ENCODE measurements at places on chromosomes 16 and 17.

- peak; percentile 39 for DNase-seq
Observed at GRCh38 chr16:1770328-1771187, 785 bp downstream of the NME3 start.

DNA sequence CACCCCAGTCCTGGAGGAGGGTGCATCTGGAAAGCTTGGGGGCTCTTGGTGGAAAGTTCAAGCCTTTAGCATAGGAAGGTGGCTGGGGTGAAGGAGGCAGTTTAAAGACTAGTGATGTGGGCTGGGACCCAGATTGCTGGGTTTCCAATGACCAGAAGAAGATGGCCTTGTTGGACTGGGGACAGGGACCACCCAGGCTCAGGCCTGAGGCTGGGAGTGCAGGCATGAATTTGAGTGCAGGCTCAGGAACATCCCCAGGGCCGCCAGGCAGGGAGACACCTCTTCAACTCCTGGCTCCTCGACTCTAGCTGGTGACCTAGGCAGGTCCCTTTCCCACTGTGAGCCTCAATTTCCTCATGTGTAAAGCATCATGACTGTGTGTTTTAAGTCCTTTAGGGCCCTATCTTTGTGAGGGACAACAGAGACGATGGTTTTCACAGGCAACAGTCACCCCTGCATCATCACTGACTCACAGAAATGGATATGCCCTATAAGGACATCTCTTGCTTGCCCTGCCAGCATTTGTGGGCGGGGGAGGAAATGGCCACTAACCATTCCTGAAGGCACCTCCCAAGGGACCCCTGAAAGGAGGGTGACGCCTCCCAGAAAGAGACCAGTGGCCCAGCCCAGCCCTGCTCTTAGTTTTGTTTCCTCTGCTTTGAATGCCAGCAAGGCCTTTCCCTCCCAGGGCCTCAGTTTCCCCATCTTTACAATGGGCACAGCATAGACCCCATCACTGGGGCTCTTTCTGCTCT is 11.1 kb downstream of the NLRC5 start:
- no peak for DNase-seq

DNA sequence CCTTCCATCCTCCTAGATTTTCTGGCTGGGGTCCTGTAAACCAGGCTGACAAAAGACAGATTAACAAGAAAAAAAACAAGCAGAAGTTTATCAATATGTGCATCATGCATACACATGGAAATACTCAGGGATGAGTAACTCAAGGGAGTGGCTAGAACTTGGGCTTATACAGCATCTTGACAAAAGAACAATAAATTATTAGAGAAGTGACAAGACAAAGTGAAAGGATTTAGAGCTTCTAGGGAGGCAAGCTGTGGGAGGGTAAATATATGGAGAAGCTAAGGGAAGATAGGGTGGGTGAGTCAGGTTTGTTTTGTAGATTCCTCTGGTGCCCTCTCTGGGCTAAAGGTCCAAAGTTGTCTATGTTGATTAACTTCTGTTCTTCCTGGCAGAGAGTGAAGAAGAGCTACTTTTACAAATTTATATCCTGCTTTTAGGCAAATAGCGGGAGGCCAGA is 48.0 kb upstream of the NDRG4 start:
- peak; percentile 47 for DNase-seq

GRCh38 chr16:3580686-3581085 is 3.5 kb upstream of the NLRC3 start:
- DNase-seq = no peak

DNA sequence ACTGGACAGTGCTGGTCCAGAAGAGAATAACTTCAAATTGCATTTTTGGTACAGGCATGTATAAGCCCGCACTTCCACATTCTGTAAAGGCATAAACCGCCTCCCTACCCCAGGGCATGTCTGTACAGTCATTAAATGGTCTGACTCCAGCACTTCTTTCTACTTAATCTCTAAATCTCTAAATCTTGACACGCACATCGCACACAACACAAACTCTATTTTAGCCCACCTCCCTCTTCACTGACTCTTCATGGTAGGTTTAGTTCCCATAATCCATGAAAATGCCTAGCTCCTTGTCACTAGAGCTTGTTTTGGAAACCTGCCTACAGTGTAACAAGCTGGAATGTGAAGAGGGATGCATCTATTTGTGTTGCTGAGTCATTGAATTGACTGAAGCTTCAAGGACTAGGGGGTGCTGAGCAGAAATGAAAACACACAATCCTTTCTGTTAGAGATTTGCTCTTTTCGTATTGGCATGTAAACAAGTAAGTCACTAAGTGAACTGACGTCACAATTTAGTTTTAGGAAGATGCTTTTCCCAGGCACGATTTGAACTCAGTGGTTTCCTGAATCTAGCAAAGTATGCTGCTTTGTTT is 1.6 kb upstream of the DUSP14 start:
- peak; percentile 84 for DNase-seq

GRCh38 chr17:73549841-73550430 is 94.3 kb downstream of the SDK2 start:
- no peak for DNase-seq

- DNase-seq = no peak
Observed at GRCh38 chr17:2893422-2893914, 97.2 kb downstream of the RAP1GAP2 start.

DNA sequence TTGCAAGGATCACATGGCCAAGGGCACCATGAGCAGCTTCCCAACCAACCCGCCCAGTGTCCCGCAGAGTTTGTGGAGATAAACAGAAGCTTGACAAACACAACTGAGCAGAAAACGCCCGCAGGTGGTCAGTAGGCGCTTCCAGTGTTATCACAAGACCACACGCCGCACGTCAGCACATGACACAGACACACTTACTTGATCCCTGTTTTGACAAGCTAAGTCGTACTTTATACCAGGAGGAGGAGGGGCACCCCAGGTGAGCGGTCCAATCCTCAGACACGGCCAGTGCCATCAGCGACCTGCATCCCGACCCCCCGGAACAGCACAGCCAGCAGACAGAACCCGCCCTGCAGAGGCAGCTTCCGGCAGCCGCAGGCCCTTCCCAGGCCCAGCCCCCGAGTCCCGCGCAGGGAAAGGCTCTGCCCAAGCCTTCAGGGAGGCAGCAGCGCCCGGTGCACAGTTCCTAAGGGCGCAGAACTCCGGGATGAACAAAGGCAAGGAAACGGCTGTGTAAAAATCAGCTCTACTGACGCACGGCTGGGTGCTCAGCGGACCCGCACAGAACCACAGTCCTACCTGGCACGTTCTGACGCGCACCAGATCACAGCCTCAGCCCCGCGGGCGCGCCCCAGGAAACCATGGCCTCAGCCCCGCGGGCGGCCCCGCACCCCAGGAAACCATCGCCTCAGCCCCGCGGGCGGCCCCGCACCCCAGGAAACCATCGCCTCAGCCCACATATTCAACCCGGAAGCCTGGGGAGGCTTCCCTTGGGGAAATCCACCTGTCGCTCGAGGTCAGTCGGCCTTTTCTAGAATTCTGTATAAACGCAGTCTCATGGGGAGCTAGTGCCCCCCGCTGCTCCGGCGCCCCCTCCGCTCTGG is 27.8 kb downstream of the AXIN1 start:
- DNase-seq = peak; percentile 3

DNA sequence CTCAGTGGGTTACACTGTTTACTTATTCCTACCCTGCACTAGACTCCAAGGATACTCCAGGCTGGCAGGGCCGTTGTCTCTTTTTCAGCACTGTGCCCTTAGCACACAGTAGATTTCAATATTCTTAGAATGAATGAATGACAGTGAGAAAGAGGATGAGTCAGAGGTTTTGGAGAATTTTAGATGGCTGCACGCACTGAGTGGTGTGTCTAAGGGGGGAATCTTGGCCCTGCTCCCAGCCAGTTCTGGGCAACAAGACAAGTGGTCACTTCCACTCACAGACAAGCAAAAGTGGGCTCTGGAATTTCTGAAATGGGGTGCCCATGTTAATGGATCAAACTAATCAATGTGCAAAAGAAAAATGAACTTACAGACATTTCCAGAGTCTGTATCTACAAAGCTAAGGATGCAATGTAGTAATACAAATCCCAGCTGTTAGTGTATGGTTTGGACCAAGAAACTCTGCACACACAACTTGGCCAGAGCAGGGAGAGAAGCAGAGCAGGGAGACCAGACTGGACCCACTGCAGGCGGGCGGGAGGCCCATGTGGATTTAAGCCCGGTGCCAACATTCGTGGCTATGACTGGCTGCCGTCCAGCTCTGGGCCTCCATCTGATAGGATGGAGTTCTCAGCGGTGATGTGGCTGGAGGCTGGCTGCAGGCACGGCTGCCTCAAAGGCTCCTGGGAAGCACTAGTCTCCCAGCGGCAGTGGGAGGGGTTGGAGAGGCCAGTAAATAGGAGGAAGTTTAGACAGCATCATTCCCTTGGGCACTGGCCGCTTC is 95.6 kb upstream of the CDYL2 start:
- DNase-seq = peak; percentile 32

- no peak for DNase-seq
Observed at GRCh38 chr17:72511242-72511641, 390.4 kb downstream of the SOX9 start.

DNA sequence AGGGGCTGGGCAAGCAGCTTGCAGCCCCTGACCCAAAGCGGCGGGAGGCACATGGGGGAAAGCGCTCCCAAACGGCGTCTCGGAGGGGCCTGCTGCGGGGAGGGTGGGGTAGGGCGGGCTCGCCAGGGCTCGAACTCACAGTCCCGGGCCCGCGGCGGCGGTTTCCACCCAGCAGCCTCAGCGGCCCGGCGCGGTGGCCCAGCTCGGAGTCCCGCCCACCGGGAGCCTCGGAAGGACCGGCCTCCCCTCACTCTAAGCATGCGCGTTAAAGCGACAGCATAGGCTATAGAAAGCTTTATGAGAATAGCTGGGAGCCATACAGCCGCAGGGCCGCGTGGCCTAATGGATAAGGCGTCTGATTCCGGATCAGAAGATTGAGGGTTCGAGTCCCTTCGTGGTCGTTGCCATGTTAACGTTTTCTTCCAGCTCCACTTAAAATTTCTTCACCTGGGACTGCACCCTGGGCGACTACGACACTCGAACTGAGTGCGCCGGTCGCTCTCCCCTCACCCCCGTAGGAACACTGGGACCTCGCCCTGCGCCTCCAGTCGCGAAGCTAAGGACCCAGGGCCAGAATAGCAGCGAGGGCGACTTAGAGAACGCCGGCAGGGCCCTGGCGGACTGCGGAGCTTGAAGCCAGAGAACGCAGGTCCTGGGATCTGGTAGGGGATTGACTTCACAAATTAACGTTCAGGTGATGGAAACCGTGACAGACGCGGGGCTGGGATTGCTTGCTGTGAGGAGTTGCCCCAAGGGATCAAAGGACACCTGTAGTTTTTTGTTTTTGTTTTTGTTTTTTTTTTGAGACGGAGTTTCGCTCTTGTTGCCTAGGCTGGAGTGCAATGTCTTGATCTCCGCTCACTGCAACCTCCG is 15.8 kb downstream of the ZNF213 start:
- peak; percentile 99 for DNase-seq

DNA sequence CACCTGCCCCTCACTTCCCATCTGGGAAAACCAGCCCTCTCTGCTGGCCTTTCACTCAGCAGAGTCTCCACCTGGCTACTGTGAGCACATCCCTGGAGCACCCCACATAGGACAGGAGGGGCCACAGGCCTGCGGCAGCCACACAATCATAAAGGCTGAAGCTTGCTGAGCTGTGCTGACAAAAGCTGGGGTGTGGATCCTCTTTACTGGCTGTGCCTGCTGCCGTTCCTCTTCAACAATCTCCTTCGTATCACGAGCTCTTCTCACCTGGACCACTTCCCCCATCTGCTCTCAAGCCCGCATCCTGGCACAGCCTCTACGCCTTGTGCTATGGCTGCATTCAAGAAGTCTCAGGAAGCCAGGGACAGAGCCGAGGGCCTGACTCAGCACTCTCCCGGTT is 86.1 kb downstream of the ZNF778 start:
- DNase-seq = no peak

GRCh38 chr17:66750781-66751543 is 84.0 kb upstream of the CACNG5 start:
- DNase-seq = no peak

GRCh38 chr16:58056580-58056979 is 31.0 kb downstream of the MMP15 start:
- DNase-seq = no peak

GRCh38 chr16:17557480-17557879 is 86.7 kb upstream of the XYLT1 start:
- DNase-seq = no peak

- DNase-seq = no peak
Observed at GRCh38 chr17:57649731-57650484, 95.2 kb downstream of the CCDC182 start.

- DNase-seq = no peak
Observed at GRCh38 chr17:63567229-63567628, 17.0 kb downstream of the DCAF7 start.

DNA sequence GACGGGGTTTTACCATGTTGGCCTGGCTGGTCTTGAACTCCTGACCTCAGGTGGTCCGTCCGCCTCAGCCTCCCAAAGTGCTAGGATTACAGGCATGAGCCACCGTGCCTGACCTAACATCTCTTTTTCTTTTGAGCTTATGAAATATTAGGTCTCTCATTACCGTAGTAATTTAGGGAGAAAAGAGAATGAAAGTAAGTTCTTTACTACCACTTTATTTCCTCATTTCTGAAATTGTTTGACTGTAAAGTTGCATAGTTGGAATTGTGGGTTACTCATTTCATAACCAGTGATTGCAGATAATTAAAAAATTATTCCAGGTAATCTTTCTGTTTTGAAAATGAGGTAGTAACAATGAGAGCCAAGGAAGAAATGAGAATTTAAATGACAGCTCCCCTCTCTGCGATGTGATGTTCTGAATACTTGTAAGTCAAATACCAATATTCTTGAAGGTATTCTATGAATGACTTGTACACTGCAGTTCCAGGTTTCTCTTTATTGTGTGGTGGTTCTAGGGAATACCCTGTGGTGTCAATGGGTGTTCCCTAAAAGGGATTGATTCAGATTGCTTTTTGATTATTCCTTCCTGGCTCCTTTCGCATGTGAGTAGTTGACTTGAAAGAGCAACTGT is 28.3 kb downstream of the MAP2K4 start:
- no peak for DNase-seq

- DNase-seq = no peak
Observed at GRCh38 chr17:67676305-67676704, 41.4 kb upstream of the NOL11 start.

GRCh38 chr17:28541439-28541838 is 11.0 kb downstream of the UNC119 start:
- DNase-seq = no peak

GRCh38 chr16:280005-280460 is 358 bp upstream of the ARHGDIG start:
- DNase-seq = no peak

- DNase-seq = peak; percentile 31
Observed at GRCh38 chr16:69600202-69600601, 34.4 kb downstream of the NFAT5 start.

DNA sequence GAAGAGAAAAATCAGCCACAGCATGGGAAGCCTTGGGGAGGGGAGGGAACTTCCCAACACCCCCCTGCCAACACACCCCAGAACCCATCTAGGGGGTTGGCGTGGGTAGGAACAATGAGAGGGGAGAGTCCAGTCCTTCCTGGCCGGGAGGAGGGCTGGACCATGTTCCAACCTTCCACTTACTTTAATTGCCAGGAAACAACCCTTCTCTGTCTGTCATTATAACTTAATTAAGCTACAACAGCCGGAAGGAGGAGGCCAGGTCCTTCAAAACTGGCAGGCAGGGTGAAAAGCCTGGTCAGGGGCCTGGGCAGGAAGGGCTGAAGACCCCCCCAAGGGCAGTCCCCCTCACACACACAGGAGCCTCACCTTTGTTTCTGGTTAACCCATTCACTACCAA is 447.0 kb downstream of the SOX9 start:
- DNase-seq = no peak

Data from OCI-M1 (cell line).